ENCODE measurements at places on chromosomes 1 and 21. TPM values are rescaled to one million over a fixed set of nuclear protein-coding genes. Genes with fewer than 3 reads are reported as not detected.

Gene THEM5
- polyA plus RNA-seq = 0.21 TPM

Gene NR1I3
- 0.68 TPM for polyA plus RNA-seq

Gene GPR137B
- polyA plus RNA-seq = 7.1 TPM

Gene ZNF648
- not detected for polyA plus RNA-seq

Gene SYNJ1
- 6.6 TPM for polyA plus RNA-seq

Gene CRNN
- not detected for polyA plus RNA-seq

Gene PCAT6
- polyA plus RNA-seq = 2.3 TPM

Gene SFN
- 36.0 TPM for polyA plus RNA-seq

Gene CSRP1
- polyA plus RNA-seq = 37.5 TPM

DNA sequence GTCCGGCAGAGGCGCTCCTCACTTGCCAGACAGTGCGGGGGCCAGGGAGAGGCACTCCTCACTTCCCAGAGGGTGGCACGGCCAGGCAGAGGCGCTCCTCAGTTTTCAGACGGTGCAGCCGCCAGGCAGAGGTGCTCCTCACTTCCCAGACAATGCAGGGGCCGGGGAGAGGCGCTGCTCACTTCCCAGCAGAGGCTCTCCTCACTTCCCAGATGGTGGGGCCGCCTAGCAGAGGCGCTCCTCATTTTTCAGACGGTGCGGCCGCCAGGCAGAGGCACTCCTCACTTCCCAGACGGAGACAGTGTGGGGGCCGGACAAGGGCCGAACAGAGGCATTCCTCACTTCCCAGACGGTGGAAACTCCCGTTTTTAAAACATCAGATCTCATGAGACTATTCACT is 238.4 kb upstream of the CACYBP start:
- DNase-seq = peak; percentile 26

DNA sequence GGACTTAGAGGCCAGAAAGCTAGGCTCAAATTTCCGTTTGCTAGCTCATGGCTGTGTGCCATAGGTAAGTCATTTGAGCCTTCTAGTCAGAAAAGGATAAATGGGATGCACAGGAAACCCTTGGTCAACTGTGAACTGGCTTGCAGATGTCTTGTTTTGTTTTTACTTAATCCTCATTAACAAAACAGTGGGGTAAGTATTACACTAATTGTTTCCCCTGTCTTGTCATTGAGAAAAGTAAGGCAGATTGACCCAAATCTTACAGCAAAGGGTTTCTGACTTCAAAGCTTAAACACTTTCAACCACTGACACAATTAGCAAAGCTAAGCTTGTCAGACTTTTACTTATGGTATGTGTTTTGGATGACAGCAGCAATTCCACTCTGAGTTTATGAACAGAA is 291.3 kb downstream of the NTNG1 start:
- DNase-seq = no peak

GRCh38 chr1:8767006-8767405 is 50.4 kb downstream of the RERE start:
- no peak for DNase-seq

DNA sequence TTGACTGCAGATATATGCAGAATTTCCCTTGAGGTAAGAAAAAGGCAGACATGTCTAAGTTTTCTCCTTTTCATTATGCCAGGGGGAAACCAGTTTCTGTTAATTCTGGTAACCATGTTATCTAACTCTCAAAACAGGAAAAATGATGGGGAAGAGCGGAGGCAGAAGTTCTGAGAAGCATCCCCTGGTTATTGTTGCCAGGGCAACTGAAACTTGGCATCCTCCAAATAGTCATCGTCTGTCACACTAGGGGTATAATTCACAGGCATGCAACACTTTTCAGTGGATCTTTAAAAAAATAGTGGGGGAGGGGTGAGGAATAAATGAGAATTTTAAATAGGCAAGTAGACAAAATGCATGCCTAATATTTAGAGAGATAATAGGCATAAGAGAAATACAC is 715.3 kb upstream of the CXADR start:
- no peak for DNase-seq

GRCh38 chr1:9881838-9882249 is 28.2 kb downstream of the CTNNBIP1 start:
- DNase-seq = no peak
